ENCODE measurements at places on chromosomes 2 and 18.

DNA sequence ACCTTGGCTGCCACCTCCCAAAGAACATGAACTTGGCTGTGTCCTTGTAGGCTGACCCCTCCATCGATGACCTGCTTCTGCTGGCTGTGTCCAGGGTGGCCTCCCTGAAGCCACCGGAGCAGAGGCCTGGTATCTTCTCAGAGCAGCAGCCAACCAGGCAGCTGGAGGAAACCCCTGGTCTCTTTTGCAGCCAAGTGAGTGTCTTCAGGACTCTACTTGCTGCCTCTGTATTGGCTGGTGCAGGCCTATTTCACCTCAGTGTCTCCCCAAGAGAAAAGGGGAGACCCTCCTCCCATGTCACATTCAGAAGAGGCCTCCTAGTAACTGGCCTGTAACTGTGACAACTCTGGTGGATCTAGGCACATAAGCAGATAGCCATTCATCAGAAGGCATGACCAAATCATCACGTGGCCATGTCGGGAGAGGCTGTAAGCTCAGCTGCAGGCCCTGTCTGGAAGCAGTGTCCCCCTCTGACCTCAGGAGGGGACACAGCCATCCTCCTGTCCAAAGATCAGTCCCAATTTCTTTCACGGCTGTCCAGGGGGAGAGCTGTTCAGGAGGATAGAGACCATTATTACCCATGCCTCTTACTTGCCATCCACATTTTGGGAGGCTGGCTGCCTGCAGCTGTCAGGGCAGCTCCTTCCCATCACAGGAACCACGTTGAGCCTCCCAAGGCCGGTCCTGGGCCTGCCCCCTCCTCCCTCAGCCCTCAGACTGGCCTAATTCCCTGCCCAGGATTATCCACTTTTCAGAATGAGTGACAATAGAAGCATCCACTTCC is 20.9 kb upstream of the ROCK2 start:
- DNase-seq = no peak

DNA sequence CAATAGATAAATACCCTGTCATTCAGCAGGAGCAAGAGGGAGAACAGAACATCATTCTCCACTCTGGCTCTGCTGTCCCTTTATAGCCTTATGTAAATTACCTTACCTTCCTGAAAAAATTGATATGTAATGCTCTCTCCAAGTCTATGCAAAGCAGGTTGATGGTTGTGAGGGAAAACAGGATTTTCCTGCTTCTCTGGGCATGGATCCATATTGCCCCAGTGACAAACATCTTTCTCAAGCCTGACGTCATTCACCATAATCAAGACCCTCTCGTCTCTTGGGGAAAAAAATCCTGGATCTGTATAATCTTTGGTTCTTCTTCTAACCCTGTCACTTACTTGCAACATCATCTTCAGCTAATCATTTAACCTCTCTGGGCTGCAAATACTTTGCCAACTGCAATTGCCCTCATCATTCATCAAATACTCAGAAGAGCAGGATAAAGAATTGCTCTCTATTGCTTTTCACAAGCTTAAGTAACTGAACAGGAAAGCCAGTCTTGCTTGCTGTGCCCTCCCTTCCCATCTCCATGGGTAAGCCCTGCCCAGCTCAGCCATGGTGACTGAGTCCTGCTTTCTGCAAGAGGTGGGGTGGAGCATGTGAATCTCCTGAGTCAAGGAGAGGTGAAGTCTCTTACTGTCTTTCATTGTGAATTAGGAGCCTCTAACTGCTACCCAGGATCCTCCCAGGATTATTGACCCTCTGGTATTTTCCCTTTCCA is 123.7 kb upstream of the KLF7 start:
- DNase-seq = no peak

GRCh38 chr2:137255990-137256389 is 490.6 kb downstream of the THSD7B start:
- DNase-seq = no peak

- DNase-seq = no peak
Observed at GRCh38 chr18:71116535-71116934, 827.7 kb downstream of the SOCS6 start.

- no peak for DNase-seq
Observed at GRCh38 chr18:58951986-58952702, 87.5 kb downstream of the ZNF532 start.

DNA sequence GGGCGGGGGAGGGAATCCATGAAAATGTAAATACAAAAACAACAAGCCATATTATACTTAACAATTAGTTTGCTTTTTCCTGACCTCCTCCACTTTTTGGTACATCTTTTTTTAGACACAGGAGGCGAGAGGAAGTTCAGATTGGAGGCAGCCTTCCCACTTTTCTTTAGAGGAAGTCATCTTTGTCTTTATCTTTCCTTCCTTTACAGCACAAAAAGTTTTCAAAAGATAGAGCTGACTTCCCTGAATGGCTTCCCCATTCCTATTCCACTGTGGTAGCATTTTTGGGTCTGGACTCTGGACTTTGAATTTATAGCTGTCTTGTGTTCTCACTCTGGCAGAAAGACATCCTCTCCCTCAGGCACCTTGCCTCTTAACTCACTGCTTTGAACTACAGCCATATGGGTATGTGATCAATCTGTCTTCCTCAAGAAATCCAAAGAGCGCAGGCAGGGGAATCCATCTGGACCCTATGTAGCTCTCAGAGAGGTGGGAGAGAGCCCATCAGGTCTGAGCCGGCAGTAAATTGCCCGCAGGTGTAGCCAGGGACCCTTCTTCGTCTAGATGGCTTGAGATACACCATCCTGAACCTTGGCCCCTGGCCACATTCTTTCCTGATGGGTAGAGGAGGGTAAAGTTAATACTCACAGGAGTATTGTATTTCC is 101.9 kb downstream of the AQP4 start:
- DNase-seq = no peak
